Right ventricle myocardium superior (tissue), 1 donor: ENCODE measurements at places on chromosomes 7 and 10.

GRCh38 chr7:92714767-92715166 lies 121.6 kb downstream of the CDK6 start:
- no peak for DNase-seq

DNA sequence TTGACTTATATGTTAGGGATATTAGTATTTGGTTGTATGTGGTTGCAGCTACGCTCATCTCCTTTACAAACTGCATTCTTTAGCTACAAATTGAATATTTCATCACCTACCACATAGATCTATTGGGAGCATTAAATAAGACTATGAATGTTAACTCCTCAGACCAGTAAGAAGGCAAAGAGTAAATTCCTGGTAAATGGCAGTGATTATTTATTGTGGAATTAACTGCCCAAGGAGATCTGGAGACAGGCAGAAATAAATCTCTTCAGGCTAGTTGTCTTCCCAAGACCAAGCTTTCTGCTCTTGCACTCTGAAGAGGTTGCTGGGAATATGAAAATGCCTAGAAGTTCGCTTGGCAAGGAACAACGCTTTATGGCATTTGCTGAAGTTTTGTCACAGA lies 74.6 kb downstream of the ANLN start:
- no peak for DNase-seq

DNA sequence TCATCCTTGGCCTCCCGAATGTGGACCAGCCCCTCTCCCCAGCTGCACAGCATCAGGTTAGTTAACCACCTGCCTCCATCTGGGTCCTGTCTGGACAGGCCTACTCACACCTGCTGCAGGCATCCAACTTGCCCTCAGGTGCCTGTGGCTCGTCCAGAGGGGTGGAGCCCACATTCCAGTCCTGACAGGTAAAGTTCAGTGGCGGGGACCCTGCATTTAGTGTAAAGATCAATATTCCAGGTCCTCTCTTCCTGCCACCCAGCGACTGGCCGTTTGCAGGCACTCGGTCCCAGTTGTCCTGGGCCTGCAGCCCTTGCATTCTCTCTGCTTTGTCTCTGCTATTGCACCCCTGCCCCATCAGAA lies 15.0 kb downstream of the HTRA1 start:
- DNase-seq = peak; percentile 30

DNA sequence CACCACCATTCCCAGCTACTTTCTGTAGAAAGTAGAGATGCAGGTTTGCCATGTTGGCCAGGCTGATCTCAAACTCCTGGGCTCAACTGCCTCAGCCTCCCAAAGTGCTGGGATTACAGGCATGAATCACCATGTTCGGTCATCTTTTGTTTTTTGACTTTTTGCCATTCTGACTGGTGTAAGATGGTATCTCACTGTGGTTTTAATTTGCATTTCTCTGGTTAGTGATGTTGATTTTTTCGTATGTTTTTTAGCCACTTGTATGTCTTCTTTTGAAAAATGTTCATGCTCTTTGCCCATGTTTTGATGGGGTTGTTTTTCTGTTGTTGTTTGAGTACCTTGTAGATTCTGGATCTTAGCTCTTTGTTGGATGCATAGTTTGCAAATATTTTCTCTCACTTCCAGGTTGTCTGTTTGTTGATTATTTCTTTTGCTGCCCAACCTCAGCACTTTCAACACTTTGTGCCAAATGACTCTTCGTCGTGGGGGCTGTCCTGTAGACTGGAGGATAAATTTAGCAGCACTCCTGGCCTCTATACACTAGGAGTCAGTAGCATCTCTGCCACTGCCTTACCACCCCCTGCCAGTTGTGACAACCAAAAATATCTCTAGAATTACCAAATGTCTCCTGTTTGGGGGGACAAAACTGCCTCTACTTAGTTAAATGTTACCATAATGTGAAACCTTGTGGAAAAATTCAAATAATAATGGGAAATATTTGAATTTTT lies 6.5 kb upstream of the CPED1 start:
- DNase-seq = no peak

GRCh38 chr7:111292026-111292470 lies 201.1 kb downstream of the LRRN3 start:
- no peak for DNase-seq

- DNase-seq = no peak
Observed at GRCh38 chr10:122468926-122469781, 7.8 kb downstream of the HTRA1 start.

GRCh38 chr10:126165874-126166273 lies 222.4 kb downstream of the ADAM12 start:
- DNase-seq = no peak

- DNase-seq = no peak
Observed at GRCh38 chr10:86257683-86258082, 108.9 kb downstream of the GRID1 start.
